DMS79 treated with DMSO at 0.1 percent for 48 hours (cell line): ENCODE measurements at places on chromosomes 1 and 21.

- DNase-seq: no peak
These were observed 7.9 kb downstream of the KLHDC8A start for GRCh38 chr1:205348554-205349487.

DNA sequence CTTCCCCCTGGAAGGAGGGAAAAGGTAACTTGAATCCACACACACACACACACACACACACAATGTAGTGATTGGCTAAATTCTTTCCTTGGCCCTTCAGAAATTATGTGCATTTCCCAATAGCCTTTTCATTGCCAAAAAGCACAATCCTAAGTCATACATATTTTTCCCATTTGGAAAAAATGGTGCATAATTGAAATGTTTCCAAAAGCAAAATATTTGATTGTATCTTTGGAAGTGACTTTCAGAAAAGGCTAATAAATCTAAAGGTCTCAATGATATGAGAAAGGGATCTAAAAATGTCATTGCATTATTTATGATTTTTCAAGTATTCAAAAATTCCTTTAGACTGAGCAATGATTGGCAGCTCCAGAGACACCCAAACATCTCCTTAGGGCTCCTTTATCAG lies 43.5 kb upstream of the NEK7 start:
- no peak for DNase-seq

- no peak for DNase-seq
These were observed 17.4 kb upstream of the CD1D start for GRCh38 chr1:158163000-158163947.

- DNase-seq: no peak
These were observed 7.9 kb downstream of the SLC2A7 start for GRCh38 chr1:9018333-9018732.

DNA sequence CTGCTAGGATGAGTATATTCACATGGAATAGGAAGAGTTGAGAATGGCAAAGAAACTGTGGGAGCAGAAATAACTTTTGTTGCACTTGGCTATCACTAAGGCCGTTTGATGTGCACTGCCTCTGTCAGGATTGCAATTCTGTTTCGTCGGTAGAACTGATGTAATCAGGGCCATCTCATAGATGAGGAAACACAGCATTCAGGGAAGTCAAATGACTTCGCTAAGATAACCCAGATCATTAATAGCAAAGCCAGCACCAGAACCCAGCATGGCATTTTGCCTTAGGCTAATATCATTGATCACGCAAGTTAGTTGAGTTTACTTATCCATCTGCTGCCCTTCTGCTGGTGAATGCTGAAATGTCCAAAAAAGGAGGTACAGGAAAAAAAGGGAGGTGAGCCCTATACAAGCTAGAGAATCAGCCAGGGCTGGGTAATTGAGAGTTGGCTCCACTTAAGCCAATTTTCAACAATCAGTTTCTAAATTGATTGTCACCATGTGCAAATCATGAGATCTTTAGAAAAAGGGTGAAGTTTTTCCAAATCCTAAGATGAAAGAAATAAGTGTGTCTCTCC lies 7.6 kb downstream of the RASSF5 start:
- no peak for DNase-seq

GRCh38 chr1:203052601-203053000 lies 26.3 kb downstream of the PPFIA4 start:
- DNase-seq: no peak
